ENCODE measurements at places on chromosomes 3 and 15.

DNA sequence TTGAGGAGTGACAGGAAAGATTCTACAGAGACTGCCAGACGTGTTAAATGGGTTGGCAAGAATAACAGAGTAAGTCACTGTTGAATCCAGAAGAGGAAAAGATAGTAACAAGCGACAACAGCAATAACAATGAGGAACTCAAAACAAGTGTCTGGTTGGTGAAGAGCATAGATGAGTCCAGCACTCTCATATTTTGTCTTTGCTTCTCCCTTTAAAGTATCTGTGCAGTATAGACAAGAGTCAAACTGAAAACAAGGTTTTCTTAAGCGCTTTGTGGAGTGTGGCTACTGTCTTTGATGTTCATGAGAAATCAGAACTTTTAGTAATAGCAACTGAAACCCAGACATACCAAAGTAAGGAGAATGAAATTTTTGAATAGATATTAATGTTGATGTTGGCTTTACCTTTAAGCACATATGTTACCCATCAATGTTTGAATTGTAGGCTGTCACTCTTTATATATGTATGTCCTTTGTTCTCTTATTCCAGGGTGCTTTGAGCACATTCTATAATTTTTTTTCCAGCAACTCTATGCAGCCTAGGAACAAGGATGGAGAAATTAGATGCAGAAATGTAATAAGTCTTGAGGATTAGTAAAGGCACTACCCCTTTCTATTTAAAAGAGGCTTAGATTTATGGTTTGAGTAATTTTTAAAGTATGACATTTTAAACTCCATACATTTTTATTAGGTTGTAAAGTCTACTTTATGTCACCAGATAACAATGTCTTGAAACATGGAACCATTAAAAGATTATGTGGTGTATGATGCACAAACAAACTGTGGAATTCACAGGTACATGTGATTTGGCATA is 185.5 kb downstream of the NFKBIZ start:
- no peak for DNase-seq

GRCh38 chr15:62569460-62570404 is 404.6 kb upstream of the C2CD4B start:
- DNase-seq, result no peak

- no peak for DNase-seq
Measured at GRCh38 chr15:81666839-81667238, 292.8 kb upstream of the TMC3 start.

- no peak for DNase-seq
Measured at GRCh38 chr3:103813955-103814354, 1379.1 kb downstream of the ZPLD1 start.

DNA sequence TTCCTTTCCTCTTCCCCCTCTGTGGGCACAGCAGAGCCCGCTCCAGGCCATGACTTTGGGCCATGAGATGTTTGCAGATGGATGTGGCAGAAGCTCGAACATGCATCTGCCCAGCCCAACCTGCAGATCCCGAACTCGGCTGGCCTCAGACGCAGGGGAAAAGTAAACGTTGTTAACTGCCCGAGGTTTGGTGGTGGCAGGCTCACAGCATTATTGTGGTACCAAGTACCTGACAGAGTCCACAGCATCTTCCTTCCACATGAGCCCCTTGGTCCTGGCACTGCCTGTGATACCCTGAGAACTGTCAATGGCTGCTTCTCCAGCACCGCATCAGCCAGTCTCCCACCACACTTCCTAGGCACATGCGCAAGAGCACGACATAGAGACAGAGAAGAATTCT is 424.3 kb downstream of the OCA2 start:
- no peak for DNase-seq

DNA sequence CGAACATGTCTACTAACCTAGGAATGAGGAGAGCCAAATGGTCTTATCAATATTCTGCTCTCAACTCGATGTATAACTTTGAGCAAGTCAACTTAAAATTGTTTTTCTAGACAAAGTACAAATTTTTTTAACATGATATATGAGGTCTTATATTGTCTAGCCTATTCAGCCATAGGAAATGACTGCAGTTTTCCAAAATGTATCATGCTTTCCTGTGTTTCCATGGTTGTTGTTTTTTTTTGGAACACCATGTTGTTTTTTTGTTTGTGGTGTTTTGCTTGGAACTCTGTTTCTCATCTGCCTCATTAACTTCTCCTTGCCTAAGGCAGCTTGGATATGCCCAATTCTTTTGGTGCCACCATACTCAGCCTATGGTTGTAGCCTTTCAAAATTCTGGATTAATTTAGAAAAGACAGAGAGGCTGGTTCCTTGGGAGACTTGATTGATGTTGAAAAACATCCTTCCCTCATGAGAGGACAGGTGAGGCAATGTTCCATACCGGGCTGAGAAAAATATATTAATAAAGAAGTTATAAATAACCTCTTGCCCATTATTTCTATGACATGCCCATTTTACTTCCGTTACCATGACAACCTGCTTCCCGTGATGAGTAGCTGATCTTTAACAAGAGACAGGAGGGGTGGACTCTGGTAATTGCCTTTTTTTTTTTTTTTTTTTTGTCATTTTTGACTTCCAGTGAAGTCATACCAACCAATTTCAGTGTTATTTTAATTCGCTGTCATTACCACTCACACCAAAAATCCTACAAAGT is 687.9 kb upstream of the GRM7 start:
- DNase-seq, result no peak

DNA sequence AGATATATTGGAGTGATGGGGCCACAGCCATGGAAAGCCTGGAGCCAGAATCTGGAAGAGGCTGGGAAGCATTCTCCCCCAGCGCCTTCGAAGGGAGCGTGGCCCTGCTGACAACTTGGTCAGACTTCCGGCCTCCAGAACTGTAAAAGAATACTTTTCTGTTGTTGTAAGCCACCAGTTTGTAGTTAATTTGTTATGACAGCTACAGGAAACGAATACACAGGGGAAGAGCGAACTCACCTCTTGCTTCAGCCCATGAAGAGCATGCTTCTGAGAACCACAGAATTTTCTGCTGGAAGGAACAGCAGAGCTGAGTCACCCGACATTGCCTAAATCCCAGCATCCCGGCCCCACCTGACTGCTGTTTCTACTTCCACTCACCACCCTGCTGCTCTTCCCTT is 501.7 kb downstream of the SHQ1 start:
- no peak for DNase-seq
